Kidney tubule cell (primary cell): ENCODE measurements at places on chromosomes 16 and 17.
A peak's percentile ranks its signal among the peaks of the same experiment; 100 is the strongest.

DNA sequence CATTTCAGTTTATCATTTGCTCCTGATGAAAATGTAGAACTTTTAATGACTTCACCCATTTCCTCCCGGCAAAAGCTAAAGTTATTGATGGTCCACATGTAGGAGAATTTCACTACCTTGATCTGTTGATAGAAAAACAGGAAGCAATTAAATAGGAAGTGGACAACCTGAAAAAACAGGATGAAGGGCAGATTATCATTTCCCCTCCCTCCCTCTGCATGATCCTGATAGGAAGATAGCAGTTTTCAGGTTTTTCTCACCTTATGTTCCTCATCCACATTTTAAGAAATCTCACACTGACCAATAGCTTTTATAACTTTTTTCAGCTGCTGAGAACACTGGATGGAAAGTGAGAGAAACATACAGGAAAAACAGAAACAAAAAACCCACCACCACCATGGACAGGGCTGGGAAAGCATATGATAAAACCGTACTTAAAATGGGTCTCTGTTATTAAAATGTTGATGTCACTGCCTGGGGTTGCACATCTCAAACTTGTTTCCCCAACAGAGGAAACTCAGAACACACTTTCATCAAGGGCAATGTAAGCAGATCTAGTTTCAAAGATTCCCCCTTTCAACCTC, 46.4 kb downstream of the NXPH3 start:
- no peak for DNase-seq

DNA sequence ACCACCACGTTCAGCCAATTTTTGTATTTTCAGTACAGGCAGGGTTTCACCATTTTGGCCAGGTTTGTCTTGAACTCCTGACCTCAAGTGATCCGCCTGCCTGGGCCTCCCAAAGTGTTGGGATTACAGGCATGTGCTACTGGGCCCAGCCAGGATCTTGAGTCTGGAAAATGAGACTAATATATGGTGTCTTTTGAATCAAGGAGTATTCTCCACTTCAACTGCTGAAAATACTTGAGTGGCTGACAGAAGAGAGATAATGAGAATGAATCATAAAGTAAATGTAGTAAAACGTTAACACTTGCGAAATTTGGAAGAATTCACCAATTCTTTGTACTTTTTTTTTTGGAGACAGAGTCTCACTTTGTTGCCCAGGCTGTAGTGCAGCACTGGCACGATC, 16.6 kb downstream of the SMYD4 start:
- DNase-seq, result no peak

DNA sequence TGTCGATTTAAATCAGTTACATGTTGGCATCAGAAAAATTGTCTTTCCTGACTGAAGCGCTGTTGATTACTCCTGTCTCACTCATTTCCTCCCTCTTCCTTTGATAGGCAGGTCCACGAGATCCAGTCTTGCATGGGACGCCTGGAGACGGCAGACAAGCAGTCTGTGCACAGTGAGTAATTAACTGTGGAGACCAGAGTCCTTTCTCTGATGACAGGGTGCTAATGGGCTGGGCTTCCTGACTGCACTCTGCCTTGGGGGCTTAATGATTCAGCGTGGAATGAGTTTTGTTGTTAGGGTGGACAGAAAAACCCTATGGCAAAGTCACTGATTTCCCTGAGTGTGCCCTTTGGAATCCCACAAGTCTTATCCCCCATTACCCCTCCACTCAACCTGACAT, 6.5 kb downstream of the GOSR2 start:
- DNase-seq, result peak; percentile 93

- no peak for DNase-seq
Observed at GRCh38 chr16:85003725-85004586, 7.4 kb downstream of the ZDHHC7 start.

- DNase-seq, result peak; percentile 56
Observed at GRCh38 chr17:21286909-21287702, 2.6 kb downstream of the MAP2K3 start.

- DNase-seq, result no peak
Observed at GRCh38 chr17:28040406-28040805, 2.1 kb upstream of the NLK start.

DNA sequence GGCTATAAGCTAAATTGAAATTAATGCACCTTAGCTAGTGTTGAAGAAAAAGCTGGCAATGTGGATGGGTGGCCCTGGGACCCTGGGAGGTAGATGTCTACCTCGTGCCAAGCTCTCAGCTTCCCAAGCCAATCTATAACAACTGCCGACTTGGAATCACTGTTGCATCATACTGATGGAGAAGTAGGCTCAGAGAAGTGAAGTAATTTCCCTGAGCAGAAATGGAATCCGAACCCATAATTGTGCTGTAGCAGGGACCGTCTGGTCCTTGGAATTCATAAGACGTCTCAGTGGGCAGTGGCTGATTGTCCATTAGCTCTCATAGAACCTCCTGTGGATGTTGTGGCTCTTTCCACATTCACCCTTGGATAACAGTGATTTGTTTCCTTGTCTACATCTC, 196.6 kb downstream of the RAB11FIP4 start:
- DNase-seq, result no peak
